Dermis blood vessel endothelial cell (primary cell): ENCODE measurements at places on chromosomes 6 and 20. TPM values are rescaled to one million over a fixed set of nuclear protein-coding genes. Genes with fewer than 3 reads are reported as not detected.

- peak; percentile 52 for DNase-seq
Measured at GRCh38 chr6:109513571-109514071, 30.6 kb upstream of the ZBTB24 start.

DNA sequence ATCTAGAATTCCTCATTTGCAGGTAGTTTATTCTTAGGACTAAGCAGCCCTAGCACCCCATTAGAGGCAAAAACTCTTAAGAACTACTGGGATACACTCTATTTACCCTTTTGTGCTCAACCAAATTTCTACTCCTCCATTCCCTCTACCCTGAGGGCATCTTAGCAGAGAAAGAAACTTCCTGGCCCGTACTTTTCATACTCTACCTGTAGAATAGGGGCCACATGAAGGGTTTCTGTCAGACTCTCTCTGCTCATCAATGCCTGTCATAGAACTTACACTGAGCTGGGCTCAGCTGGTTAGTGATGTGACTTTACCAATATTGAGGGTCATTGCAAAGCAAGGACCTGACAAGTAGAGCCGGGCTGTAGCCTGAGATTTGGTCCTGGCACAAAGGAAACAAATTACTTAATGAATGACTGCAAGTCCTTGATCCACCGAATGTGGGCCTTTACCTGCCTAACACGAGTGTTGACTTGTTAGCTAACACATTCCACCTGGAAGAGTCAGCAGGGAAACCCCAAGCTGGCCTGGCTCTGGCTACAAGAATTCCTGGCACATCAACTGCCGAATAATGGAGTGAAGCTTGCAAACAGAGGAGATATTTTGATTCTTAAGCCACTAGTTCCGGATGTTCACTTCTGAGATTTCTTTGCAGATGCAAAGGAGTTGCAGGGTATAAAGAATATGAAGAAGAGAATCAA is 280.5 kb upstream of the JAG1 start:
- DNase-seq, result no peak

GRCh38 chr20:2822073-2822472 is 5.9 kb downstream of the TMEM239 start:
- DNase-seq, result no peak

DNA sequence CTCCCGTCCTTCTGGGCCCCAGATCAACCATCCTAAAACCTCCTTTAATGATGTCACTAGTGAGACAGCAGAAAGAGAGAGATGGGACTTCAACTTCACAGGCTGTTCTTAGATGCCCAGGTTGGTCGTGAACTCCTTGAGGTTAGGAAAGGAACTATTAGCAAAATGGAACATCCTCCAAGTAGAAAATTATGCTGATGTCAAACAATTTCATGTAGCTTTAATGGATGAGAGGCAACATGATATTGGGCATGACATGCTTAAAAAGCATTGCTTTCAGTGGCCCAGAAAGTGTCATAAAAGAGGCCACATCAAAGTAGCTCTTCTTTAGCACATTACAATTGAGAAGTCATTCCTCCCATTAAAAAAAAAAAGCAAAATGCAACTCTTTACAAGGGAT is 248.1 kb downstream of the PTPRT start:
- DNase-seq, result no peak

DNA sequence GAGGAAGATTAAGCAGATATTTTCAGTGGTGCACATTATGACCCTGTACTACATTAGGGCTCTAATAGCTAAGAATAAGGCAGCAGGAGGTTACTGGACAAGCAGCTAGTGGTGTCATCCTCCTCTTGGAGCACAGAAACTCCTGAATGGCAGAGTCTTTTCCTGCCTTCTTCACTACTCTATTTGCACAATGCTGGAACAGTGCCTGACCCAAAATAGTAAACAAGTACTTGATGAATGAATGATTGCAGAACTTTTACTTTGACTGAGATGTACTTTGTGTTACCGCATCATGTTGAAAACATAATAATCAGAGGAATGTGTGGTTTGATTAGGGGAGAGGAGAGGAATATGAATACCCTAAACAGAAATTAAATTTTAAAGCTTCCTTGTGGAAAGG is 30.0 kb upstream of the UST start:
- DNase-seq, result no peak

- DNase-seq, result no peak
Measured at GRCh38 chr6:52221302-52221701, 23.0 kb downstream of the IL17F start.

GRCh38 chr6:169092375-169092774 is 161.3 kb downstream of the THBS2 start:
- no peak for DNase-seq

GRCh38 chr6:159117563-159117962 is 51.6 kb upstream of the FNDC1 start:
- no peak for DNase-seq

DNA sequence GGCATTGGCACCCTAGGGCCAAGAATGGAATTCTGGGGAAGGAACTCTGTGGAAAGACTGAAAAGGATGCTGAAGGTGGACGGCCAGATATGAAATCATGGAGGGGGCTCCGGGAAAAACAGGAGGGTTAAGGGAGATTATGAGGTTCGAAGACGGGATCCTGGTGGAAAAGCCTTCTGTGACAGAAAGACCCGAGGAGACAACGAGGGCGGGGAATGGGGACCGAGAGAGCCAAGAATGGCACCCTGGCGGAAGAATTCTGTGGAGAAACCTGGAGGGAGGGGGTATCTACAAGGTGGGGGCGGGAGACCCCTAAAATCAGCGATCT is 426 bp downstream of the TRMT6 start:
- DNase-seq, result peak; percentile 8

- no peak for DNase-seq
Measured at GRCh38 chr20:29740601-29740950, 1516.9 kb upstream of the DEFB115 start.

Gene ISM1
- 0.09 and 0.17 TPM in 2 replicates for total RNA-seq

Gene PBOV1
- total RNA-seq, result not detected in 2 replicates

Gene RIPPLY2
- 0.42 TPM in 1 of 2 replicates, not detected in the other for total RNA-seq

Gene TAAR8
- total RNA-seq, result not detected in 2 replicates

Gene DEFB124
- total RNA-seq, result not detected in 2 replicates

Gene MYH7B
- total RNA-seq, result under 0.01 and 0.17 TPM in 2 replicates
